ENCODE measurements at places on chromosomes 2 and 18. TPM values are rescaled to one million over a fixed set of nuclear protein-coding genes. Genes with fewer than 3 reads are reported as not detected.

DNA sequence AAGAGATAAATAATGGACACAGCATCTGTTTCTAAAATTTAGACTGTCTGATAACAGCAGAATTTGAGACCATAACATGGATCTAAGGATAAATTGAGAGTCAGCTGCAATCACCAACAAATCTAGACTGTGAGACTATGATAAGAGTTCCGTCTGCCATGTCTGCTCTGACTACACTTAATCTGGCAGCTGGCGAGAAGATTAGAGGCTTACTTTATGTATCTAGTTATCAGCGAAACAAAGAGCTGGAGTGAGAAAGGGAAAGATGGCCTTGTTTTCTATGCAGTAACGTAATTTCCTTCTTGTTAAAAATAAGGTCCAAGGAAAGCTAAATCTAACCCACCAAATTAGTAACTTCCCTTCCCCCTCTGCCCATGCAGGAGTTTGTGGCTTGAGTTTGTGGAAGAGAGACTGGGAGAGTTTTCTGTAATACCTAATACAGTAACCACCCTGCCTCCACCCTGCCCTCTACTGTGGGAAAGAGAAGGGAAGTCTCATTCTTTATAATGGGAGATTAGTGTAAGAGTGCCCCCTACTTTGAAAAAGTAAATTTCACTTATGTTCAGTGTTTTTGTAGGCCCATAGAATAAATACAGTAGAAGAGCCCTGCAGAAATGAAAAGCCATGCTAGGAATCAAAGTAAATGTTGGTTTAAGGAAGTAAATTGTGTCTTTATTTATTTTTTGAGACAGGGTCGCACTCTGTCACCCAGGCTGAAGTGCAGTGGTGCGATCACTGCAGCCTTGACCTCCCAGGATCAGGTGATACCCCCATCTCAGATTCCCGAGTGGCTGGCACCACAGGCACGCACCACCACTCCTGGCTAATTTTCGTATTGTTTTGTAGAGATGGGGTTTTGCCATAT is 27.5 kb downstream of the EML4 start:
- DNase-seq, result no peak

- no peak for DNase-seq
Measured at GRCh38 chr2:28656937-28657615, 94.6 kb upstream of the PPP1CB start.

DNA sequence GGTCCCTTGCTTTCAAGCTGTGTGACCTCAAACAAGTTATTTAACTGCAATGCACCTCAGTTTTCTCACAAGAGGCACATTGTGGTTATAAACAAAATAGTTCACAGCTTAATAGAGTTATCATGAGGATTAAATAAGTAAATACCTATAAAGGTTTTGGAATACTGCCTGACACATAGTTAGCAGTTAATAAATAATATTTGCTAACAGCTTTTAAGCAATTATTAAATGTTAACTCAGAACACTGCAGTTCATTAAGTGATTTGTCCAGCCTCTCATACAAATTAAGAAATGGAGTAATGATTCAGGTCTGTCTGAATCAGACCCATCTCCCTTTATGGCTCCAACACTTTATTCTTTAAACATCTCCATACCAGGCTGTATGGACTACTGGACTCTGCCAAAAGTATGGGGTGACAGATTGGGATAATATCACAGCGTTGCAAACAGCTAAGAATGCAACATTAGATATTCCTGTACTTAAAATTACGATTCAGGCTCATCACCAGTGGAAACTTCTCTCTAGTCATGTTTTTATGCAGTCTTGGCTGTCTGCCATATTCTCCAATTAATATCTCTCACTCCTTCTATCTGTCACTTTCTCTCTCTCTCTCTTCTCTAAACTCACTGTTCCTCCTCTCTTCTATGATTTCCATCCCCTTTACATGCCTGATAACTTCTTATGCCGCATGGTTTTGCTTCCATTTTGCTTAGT is 370.6 kb upstream of the UBE2E3 start:
- DNase-seq, result no peak

GRCh38 chr18:48983793-48984437 is 33.1 kb upstream of the SMAD7 start:
- no peak for DNase-seq

- no peak for DNase-seq
Measured at GRCh38 chr2:28047681-28048080, 157.2 kb downstream of the BABAM2 start.

Gene SMIM21
- total RNA-seq, result not detected

GRCh38 chr18:74834424-74835309 is 237.0 kb downstream of the ZNF407 start:
- DNase-seq, result no peak

Gene SCYGR3
- not detected for total RNA-seq

Gene FAP
- total RNA-seq, result 2.4 TPM

DNA sequence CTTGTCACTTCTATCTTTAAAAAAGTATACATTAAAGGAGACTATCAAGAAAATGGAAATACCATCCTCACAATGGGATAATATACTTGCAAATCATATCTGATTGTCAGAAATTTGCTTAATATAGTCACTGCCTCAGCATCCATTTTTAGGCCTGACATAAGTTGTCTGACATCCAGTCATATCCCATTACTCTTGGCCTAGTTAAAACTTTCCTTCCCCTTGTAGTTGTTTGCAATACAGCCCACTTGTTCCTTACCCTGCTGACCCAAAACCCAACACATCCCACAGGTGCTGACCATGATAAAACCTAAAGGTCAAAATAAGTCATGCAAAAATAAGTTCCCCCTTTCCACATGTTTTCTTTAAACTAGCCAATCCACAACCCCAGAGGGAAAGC is 3.6 kb upstream of the ARHGEF33 start:
- no peak for DNase-seq

Gene MATN3
- total RNA-seq, result 1.6 TPM

DNA sequence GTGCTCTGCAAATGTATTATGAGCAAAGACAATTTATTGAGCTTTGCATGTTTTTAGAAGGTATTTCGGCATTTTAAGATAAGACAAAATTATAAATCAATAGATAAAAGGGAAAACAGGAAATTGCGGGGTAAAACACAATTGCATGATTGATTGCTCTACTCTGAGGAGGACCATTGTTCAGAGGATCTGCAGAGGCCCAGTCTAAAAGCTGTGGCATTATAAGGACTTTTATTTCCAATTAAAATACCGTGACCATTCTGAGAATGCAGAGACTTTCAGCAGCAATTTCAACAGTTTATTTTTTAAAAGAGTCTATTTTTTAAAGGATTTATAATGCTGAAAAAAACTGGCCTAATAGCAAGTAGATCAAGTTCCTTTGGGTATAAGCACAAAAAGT is 62.0 kb downstream of the TPGS2 start:
- DNase-seq, result no peak

DNA sequence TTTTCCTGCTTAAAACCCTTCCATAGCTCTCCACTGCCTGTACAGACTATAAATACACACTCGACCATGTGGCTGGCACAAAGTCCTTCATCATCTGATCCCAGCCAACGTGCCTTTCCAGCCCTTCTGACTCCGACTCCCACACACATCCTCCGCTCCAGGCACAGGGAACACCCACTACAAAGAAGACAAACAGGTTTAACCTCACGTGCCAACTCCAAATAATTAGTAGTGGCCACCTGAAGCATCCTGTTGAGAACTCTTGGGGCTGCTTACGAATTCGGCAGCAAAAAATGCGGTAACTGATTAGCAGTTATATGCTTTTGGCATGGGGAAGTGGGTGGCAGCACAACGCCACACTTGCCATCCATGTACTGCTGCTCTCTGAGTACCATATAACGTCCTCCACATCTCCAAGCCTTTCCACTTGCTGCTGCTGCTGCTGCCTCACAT is 12.1 kb downstream of the SPIRE1 start:
- DNase-seq, result no peak

Gene SKA1
- total RNA-seq, result 2.0 TPM

- no peak for DNase-seq
Measured at GRCh38 chr2:114373591-114373990, 68.8 kb upstream of the DPP10 start.

- DNase-seq, result no peak
Measured at GRCh38 chr2:240226672-240227537, 86.4 kb upstream of the OTOS start.

DNA sequence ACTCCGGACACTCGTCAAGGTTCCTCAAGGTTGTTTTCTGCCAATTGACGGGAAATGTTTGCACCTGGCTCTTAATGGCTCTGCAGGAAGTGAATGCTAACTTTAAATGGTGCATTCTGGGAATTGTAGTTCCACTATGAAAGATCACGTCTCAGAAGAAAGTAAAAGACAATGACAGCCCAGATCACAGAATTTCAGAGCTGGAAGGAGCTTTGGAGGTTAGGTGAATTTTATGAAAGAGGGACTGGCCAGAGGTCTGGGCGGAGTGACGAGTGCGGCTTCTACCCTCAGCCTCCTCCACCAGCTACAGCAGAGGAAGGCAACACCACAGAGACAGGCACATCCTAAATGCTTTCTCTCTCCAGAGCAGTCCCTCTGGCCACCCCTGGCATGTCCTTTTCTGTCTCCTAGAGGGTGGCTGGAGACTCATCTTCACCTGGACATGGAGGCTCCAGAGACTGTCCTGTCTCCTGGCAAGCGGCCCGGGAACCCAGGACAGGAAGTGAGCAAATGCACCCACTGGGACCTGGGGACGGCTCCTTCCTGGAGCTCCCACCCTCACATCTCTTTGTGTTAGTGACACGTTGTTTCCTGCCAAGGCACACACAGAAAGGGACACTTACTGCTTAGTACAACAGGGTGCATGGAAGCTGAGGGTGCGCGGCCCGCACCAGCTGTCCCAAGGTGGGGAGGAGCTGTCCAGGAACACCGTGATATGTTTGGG is 19.4 kb downstream of the THAP4 start:
- no peak for DNase-seq

DNA sequence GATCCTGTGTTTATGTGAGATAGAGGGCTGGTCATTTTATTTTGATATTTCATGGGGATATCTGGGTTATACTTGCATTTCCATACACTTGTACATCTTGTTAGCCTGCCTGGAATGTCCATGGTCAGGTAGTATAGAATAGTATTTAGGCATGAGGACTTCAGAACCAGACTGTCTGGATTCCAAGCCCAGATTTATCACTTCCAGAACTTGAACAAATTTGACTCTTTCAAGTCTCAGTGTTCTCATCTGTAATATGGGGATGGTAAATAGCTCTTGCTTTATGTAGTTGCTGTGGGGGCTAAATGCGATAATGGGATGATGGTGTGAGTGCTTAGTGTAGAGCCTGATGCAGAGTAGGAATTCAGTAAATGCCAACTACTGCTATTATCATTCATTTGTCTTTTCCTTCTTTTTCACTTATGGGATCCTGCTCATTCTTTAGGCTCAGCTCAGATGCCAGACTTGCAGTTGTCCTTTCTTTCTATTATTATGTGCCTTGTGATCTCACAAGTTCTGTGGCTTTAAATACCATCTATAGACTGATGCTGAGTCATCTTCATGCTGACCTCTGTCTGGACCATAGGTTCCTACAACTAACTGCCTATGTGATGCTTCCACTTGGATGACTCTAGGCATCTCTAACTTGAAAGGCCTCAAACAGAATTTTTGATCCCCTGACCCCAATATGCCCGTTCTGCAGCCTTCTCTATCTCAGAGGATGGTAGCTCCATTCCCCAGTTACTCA is 67.4 kb downstream of the POLE4 start:
- no peak for DNase-seq

Gene POTEI
- total RNA-seq, result under 0.01 TPM

Measured in frontal cortex (tissue), 4 donors.